PC-9 (cell line): ENCODE measurements at places on chromosomes 7 and 10. TPM values are rescaled to one million over a fixed set of nuclear protein-coding genes. Genes with fewer than 3 reads are reported as not detected.

GRCh38 chr7:30093420-30093952, 41.3 kb upstream of the MTURN start:
- DNase-seq: no peak

- no peak for DNase-seq
Observed at GRCh38 chr10:121751191-121751760, 153.0 kb upstream of the FGFR2 start.

AKR1B1 gene
- total RNA-seq: 1,009 and 1,328 TPM in 2 replicates

GRCh38 chr10:812787-813186, 118.7 kb downstream of the LARP4B start:
- DNase-seq: no peak

GIMAP7 gene
- total RNA-seq: not detected in 2 replicates
